Fibroblast of lung (primary cell): ENCODE measurements at places on chromosomes 11 and 22. TPM values are rescaled to one million over a fixed set of nuclear protein-coding genes. Genes with fewer than 3 reads are reported as not detected.

PATE4 gene
- not detected in 2 replicates for total RNA-seq

CRYBA4 gene
- total RNA-seq: not detected in 2 replicates

SESN3 gene
- total RNA-seq: 41.1 and 60.1 TPM in 2 replicates

C11orf87 gene
- not detected in 2 replicates for total RNA-seq

SERPIND1 gene
- not detected in 2 replicates for total RNA-seq

FAM180B gene
- total RNA-seq: not detected in 2 replicates

HBD gene
- total RNA-seq: 5.9 TPM in 1 of 2 replicates, not detected in the other

GRCh38 chr11:81278991-81279390 lies 1454.7 kb downstream of the FAM181B start:
- no peak for DNase-seq

GRCh38 chr22:29138556-29139305 lies 65.9 kb downstream of the KREMEN1 start:
- no peak overlapping the region for H3K27ac ChIP-seq
- DNase-seq: no peak
- no peaks in the 10 kb centered on the region for H3K36me3 ChIP-seq
- no peak overlapping the region for H3K4me3 ChIP-seq

GRCh38 chr11:120978701-120979100 lies 45.2 kb upstream of the TBCEL start:
- no peaks in the 10 kb centered on the region for H3K27me3 ChIP-seq
- H3K36me3 ChIP-seq: no peaks in the 10 kb centered on the region
- H3K4me3 ChIP-seq: no peak overlapping the region
- no peaks in the 10 kb centered on the region for H3K4me1 ChIP-seq
- no peak for DNase-seq

GRCh38 chr11:19311308-19312030 lies 70.7 kb upstream of the E2F8 start:
- H3K4me1 ChIP-seq: no peaks in the 10 kb centered on the region
- no peaks in the 10 kb centered on the region for H3K36me3 ChIP-seq
- H3K27ac ChIP-seq: no peak overlapping the region
- H3K27me3 ChIP-seq: peaks cover 10% of the 10 kb centered on the region

GRCh38 chr11:2772544-2773031 lies 72.8 kb upstream of the KCNQ1OT1 start:
- peaks cover 3% of the 10 kb centered on the region for H3K27me3 ChIP-seq
- no peak overlapping the region for H3K27ac ChIP-seq
- DNase-seq: peak; percentile 72

GRCh38 chr11:73652046-73652730 lies 5.8 kb downstream of the PLEKHB1 start:
- no peak for DNase-seq
- H3K4me3 ChIP-seq: no peak overlapping the region
- no peak overlapping the region for H3K27ac ChIP-seq

- peaks cover 19% of the 10 kb centered on the region for H3K36me3 ChIP-seq
- no peak overlapping the region for H3K27ac ChIP-seq
- no peaks in the 10 kb centered on the region for H3K4me1 ChIP-seq
- no peak overlapping the region for H3K4me3 ChIP-seq
These were observed 4.4 kb downstream of the GPHA2 start for GRCh38 chr11:64931290-64931689.

DNA sequence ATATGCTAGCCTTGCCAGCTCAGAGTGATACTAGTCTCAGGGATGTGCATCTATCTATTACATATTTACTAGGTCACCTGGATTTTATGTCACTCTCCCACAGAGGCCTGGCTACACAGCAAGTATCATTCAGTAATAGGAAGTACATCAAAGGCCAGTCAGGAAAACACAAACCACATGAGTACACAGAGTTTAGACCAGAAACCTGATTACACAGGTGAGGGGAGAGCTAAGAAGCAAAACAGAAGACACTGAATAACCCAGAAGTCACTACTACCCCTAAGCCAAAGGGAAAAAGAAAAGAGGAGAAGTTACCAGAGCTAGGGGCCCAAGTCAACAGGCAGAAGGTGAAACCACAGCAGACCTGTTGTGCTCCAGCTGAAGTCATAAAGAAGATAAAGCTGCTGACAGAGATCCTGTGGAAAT lies 13.3 kb downstream of the LPXN start:
- H3K27me3 ChIP-seq: no peaks in the 10 kb centered on the region
- H3K27ac ChIP-seq: no peak overlapping the region
- H3K4me3 ChIP-seq: no peak overlapping the region
- no peaks in the 10 kb centered on the region for H3K4me1 ChIP-seq

- no peak overlapping the region for H3K27ac ChIP-seq
- no peak for DNase-seq
- no peaks in the 10 kb centered on the region for H3K27me3 ChIP-seq
- no peaks in the 10 kb centered on the region for H3K36me3 ChIP-seq
- no peaks in the 10 kb centered on the region for H3K4me1 ChIP-seq
These were observed 67.7 kb downstream of the CECR2 start for GRCh38 chr22:17436981-17437412.

DNA sequence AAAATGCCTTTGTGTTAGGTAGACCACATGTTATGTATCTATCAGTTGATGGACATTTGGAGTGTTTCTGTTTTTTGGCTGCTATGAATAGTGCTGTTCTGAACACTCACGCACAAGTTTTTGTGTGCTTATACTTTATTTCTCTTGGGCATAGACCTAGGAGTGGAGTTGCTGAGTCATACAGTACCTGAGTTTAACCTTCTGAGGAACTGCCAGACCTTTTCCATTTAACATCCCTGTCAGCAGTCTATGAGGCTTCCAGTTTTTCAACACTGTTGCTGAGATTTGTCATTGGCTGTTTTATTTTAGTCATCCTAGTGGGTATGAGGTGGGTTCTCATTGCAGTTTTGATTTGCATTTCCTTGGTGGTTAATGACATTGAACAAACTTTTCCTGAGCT lies 4.4 kb downstream of the CTTN start:
- DNase-seq: no peak
- H3K4me1 ChIP-seq: peaks cover 9% of the 10 kb centered on the region
- no peak overlapping the region for H3K4me3 ChIP-seq

DNA sequence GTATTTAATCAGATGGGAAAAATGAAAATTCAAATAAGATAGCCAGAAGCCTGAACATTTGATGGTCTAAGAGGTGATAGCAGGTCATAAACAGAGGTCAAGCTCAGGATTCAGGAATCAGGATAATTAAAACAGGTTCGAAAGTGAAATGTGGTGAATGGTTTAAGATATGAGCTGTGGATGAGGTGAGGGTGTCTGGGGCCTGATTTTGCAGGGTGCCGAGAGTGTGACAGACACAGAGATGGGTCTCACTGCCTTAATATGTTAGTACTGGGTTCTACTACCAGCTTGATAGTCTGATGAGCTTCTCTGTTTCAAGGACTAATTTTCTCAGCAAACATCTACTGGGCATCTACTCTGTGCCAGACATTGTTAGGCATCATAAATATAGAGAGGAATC lies 19.9 kb upstream of the EMSY start:
- H3K4me1 ChIP-seq: no peaks in the 10 kb centered on the region
- H3K36me3 ChIP-seq: no peaks in the 10 kb centered on the region
- H3K27ac ChIP-seq: no peak overlapping the region
- H3K27me3 ChIP-seq: peaks cover 2% of the 10 kb centered on the region

DNA sequence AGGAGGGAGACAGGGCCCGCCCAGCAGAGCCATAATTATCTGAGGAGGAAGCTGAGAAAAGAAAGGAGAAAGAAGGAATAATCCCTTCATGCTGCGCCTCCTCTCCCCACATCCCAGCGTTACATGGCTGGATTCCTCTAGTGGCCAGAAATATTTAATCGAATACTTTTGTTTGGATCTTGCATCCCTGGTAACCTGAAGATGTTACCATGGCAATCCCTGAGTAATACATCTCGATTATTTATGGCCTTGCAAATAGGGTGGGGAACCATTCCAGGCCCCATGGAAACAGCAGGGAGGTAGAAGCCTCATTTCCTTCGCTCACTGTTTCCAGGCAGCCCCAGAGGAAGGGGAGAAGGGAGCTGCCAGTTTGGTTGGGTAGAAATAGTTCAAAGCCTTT lies 357.7 kb downstream of the BUD13 start:
- H3K4me3 ChIP-seq: no peak overlapping the region
- no peaks in the 10 kb centered on the region for H3K36me3 ChIP-seq
- DNase-seq: peak; percentile 69
- no peaks in the 10 kb centered on the region for H3K4me1 ChIP-seq
- no peak overlapping the region for H3K27ac ChIP-seq

DNA sequence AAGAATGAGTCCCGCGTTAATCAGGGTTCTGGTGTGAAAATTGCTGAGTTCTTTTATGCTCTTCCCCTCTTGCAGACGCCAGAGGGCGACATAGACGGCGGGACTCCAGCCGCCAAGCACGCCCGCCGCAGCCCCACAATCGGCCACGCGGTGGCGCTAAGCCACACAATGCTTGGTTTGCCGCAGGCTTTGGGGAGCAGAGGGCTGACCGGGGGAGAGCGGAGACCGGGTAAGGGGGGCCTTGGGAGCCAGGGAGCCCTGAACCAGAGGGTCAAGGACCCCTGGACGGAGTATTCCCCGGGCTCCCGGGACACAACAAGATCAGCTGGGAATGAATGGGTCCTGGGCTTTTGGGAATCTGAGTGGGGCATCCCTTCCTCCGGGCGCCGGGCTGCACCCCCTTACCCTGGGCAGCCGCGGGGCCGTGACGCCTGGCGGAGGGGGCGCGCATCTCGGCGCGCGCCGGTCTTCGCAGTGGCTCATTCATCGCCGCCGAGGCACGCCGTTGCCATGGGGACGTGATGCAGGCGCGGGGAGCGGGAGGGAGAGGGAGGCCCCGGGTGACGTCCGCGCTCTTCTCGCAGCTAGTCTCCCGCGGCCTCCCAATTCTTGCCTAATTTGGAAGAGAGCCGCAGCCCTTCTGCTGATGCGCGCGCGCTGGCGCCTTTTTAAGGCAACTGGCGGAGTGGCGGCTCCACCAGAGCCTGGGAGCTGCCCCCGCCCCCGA lies 12.2 kb upstream of the NPAS4 start:
- peak overlapping the region; percentile 79 for H3K27ac ChIP-seq
- peak overlapping the region; percentile 60 for H3K4me3 ChIP-seq
- peak; percentile 95 for DNase-seq
- no peaks in the 10 kb centered on the region for H3K36me3 ChIP-seq
- no peaks in the 10 kb centered on the region for H3K4me1 ChIP-seq

GRCh38 chr11:94734563-94735275 lies 33.4 kb upstream of the AMOTL1 start:
- H3K36me3 ChIP-seq: no peaks in the 10 kb centered on the region
- H3K4me1 ChIP-seq: peaks cover 12% of the 10 kb centered on the region
- H3K27me3 ChIP-seq: no peaks in the 10 kb centered on the region
- DNase-seq: no peak
- no peak overlapping the region for H3K27ac ChIP-seq

DNA sequence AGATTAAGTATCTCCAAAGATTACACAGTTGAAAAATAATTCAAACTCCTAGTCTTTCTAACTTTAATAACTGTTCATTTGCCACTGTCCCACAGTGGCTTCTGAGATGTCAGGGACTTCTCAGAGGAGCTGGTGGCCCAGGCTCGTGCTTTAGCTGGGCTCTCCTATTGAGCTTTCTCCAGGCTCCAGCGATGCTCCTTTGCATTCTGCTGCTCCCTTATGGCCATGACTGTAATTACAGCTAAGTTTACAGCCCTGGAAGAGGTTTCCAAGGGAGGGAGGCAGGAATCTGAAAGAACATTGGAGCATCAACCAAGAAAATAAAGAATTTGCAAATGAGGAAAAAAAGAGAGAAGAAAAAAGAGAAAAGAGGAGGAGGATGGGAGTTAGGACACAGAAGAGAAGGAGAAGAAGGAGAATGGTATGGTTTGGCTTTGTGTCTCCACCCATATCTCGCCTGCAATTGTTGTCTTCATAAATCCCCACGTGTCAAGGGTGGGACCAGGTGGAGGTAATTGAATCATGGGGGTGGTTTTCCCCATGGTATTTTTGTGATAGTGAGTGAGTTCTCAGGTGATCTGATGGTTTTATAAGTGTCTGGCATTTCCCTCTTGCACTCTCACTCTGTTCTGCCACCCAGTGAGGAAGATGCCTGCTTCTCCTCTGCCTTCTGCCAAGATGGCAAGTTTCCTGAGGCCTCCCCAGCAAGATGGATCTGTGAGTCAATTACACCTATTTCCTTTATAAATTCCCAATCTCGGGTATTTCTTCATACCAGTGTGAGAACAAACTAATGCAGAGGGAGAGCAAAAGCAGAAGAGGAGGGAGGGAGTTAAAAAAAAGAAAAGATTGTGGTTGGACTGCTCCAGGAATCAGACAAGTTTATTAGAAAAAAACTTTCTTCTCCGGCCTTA lies 857.0 kb downstream of the KCNA4 start:
- H3K4me1 ChIP-seq: no peaks in the 10 kb centered on the region
- no peaks in the 10 kb centered on the region for H3K27me3 ChIP-seq
- peak; percentile 68 for DNase-seq
- H3K27ac ChIP-seq: no peak overlapping the region

DNA sequence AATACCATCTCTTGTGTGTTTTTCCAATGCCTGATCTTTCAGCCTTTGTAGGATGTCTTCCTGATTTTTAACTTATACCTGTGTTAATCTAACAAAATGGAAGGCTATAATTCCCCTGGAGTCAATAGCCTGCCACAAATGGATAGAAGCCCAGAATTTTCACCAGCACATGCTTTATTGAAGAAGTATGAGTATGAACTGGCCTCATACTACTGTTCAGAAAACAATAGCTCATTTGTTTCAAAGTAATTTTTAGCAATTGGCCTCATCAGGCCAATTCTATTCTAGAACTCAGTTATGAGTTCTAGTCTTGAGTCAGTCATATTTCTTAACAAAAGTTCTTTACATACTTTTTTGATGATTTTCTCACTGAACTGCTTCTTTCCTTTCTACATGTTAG lies 40.6 kb upstream of the SLC37A2 start:
- peak; percentile 2 for DNase-seq
- no peaks in the 10 kb centered on the region for H3K27me3 ChIP-seq
- no peaks in the 10 kb centered on the region for H3K4me1 ChIP-seq

- H3K27ac ChIP-seq: no peak overlapping the region
- H3K27me3 ChIP-seq: no peaks in the 10 kb centered on the region
- peaks cover 43% of the 10 kb centered on the region for H3K36me3 ChIP-seq
- peaks cover 19% of the 10 kb centered on the region for H3K4me1 ChIP-seq
- no peak overlapping the region for H3K4me3 ChIP-seq
These were observed 7.3 kb upstream of the TSSC4 start for GRCh38 chr11:2393111-2393868.

GRCh38 chr22:37609240-37610152 lies 862 bp downstream of the GGA1 start:
- peak; percentile 28 for DNase-seq
- peak overlapping the region; percentile 88 for H3K27ac ChIP-seq
- H3K36me3 ChIP-seq: no peaks in the 10 kb centered on the region
- peak overlapping the region; percentile 90 for H3K4me3 ChIP-seq
- peaks cover 8% of the 10 kb centered on the region for H3K27me3 ChIP-seq

GRCh38 chr22:19066531-19067271 lies 55.5 kb downstream of the DGCR2 start:
- no peak overlapping the region for H3K4me3 ChIP-seq
- H3K27ac ChIP-seq: peak overlapping the region; percentile 18
- peak; percentile 76 for DNase-seq
- H3K4me1 ChIP-seq: peaks cover 4% of the 10 kb centered on the region
- H3K27me3 ChIP-seq: no peaks in the 10 kb centered on the region

DNA sequence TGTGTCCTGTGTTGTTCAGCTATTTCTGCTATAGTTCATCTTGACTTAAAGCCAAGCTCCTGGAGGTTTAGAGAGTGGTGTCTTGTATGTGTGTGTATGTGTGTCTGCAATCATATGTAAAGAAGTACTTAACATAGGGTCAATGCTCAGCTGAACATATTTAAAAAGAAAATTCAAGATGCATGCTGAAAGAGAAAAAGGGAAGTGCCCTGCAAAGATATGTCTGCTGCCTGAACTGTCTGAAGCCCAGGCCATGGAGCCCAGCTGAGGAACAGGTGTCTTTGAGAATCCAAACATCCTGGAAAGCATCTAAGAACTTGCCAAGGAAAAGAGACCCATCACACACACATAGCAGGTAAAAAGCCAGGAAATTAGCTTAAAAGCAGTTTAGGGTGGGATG lies 6.6 kb downstream of the TCN1 start:
- no peak for DNase-seq
- H3K27ac ChIP-seq: no peak overlapping the region
- no peak overlapping the region for H3K4me3 ChIP-seq
- no peaks in the 10 kb centered on the region for H3K36me3 ChIP-seq
- H3K4me1 ChIP-seq: no peaks in the 10 kb centered on the region
- H3K27me3 ChIP-seq: no peaks in the 10 kb centered on the region
